ENCODE measurements at places on chromosomes 3 and 15. TPM values are rescaled to one million over a fixed set of nuclear protein-coding genes. Genes with fewer than 3 reads are reported as not detected.

Gene WNT7A
- polyA plus RNA-seq = not detected

- H3K4me3 ChIP-seq = no peak overlapping the region
- no peak for DNase-seq
- H3K27me3 ChIP-seq = no peaks in the 10 kb centered on the region
- H3K4me1 ChIP-seq = no peaks in the 10 kb centered on the region
- H3K36me3 ChIP-seq = no peaks in the 10 kb centered on the region
Observed at GRCh38 chr3:61181874-61182273, 69.4 kb downstream of the FHIT start.

Gene IL17RC
- polyA plus RNA-seq = 8.4 TPM

- H3K36me3 ChIP-seq = no peaks in the 10 kb centered on the region
- H3K4me1 ChIP-seq = no peaks in the 10 kb centered on the region
- H3K4me3 ChIP-seq = no peak overlapping the region
- no peaks in the 10 kb centered on the region for H3K27me3 ChIP-seq
Observed at GRCh38 chr3:111307676-111308075, 234.3 kb upstream of the CD96 start.

GRCh38 chr3:184030536-184030935 lies 1.0 kb upstream of the HTR3D start:
- no peaks in the 10 kb centered on the region for H3K4me1 ChIP-seq
- no peak overlapping the region for H3K4me3 ChIP-seq
- no peak for DNase-seq
- H3K27me3 ChIP-seq = no peaks in the 10 kb centered on the region
- H3K27ac ChIP-seq = no peak overlapping the region
- H3K36me3 ChIP-seq = no peaks in the 10 kb centered on the region

DNA sequence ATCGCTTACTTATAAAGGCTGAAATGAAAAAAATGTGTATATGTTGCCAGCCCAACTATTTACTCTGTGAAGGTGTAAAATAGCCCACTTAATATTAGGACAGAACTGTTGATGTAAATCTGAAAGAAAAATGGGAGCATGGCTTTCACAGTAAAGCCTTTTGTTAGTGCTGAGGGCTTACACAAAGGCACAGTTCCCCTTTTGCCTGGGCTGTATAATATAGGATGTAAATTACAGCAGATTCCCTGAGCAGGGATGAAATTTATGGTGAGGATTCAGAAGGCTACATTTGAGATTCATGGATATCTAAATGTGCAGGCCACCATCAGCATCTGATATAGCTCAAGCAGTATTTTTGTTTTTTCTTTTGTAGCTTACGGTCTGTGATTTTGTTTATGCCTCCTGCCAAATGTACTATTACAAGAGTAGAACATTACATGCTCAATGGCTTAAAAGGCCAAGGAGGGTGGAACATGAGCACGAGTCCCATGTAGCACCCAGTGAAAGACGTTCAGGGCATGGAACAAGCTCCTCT lies 109.1 kb upstream of the ATP10A start:
- no peaks in the 10 kb centered on the region for H3K36me3 ChIP-seq
- H3K4me1 ChIP-seq = no peaks in the 10 kb centered on the region
- H3K4me3 ChIP-seq = no peak overlapping the region

Gene PTH1R
- polyA plus RNA-seq = 1.1 TPM

GRCh38 chr3:100107221-100107814 lies 7.0 kb downstream of the FILIP1L start:
- H3K4me3 ChIP-seq = no peak overlapping the region
- no peak overlapping the region for H3K27ac ChIP-seq
- 0 out of 2 replicates have a peak, but pooled peaks cover 7% of the 10 kb centered on the region for H3K4me1 ChIP-seq
- no peaks in the 10 kb centered on the region for H3K27me3 ChIP-seq

Gene NCKIPSD
- 15.1 TPM for polyA plus RNA-seq

DNA sequence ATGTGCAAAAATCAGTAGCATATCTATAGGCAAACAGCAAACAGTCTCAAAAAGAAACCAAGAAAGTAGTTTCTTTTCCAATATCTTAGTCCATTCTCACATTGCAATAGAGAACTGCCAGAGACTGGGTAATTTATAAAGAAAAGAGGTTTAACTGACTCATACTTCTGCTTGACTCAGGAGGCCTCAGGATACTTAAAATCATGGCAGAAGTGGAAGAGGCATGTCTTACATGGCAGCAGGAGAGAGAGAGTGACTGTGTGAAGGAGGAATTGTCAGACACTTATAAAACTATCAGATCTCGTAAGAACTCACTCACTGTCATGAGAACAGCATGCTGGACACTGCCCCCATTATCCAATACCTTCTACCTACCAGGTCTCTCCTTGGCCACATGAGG lies 327.9 kb upstream of the EPHA3 start:
- no peaks in the 10 kb centered on the region for H3K27me3 ChIP-seq
- no peaks in the 10 kb centered on the region for H3K36me3 ChIP-seq
- DNase-seq = no peak

- H3K4me3 ChIP-seq = no peak overlapping the region
- H3K4me1 ChIP-seq = no peaks in the 10 kb centered on the region
- H3K27ac ChIP-seq = no peak overlapping the region
- no peak for DNase-seq
Observed at GRCh38 chr3:118126751-118127150, 907.9 kb downstream of the IGSF11 start.

DNA sequence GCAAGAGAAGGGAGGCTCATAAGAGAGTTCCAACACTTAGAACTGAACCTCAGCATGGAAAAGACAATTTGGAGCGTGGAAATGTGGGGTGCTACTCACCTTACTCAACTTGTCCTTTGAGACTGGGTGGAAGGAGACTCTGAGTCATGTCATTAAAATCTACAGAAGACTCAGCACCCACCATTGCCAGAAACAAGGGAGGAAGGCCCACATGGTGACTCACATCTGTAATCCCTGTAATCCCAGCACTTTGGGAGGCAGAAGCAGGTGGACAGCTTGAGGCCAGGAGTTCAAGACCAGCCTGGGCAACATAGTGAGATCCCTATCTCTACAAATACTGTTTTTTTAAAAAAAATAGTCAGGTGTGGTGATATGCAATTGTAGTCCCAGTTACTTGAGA lies 161.9 kb upstream of the UBE3A start:
- no peaks in the 10 kb centered on the region for H3K36me3 ChIP-seq
- H3K27ac ChIP-seq = no peak overlapping the region
- H3K27me3 ChIP-seq = no peaks in the 10 kb centered on the region
- no peak overlapping the region for H3K4me3 ChIP-seq
- DNase-seq = no peak

Gene PP2D1
- polyA plus RNA-seq = 0.40 TPM

Gene P4HTM
- 17.9 TPM for polyA plus RNA-seq

Gene AADACL2
- polyA plus RNA-seq = not detected

GRCh38 chr3:160393346-160394008 lies 5.5 kb downstream of the IFT80 start:
- H3K4me3 ChIP-seq = no peak overlapping the region
- H3K36me3 ChIP-seq = no peaks in the 10 kb centered on the region
- no peaks in the 10 kb centered on the region for H3K27me3 ChIP-seq

Gene OR5K2
- polyA plus RNA-seq = not detected

DNA sequence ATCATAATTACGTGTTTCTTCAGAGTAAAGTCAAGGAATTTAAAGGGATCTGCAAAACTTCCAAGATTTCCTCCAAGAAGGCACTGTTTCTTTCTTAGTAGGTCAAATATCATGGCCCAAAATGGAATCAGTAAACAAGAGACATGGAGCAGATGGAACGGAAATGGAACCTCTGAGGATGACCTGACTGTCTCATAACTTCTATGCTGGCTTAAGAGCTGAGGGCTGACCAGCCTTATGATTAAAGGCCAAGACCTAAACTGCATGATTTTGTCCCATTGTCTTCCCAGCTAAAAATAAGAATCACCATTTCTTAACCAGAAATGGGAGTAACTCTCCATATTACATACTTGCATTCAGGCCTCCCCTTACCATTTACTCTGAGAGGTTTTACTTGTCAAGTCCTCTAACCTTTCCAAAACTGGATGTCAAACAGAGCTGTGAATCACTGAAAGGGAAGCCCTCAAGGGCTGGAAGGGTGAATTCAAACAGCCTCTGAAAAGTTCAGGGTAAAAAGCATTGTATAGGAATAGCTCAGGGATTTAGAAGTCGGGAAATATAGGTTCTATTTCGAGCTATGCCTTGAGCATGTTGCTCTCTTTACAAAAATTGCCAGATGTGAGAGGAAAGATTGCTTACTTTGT lies 103.7 kb downstream of the MEIS2 start:
- no peaks in the 10 kb centered on the region for H3K4me1 ChIP-seq
- H3K27ac ChIP-seq = no peak overlapping the region
- DNase-seq = no peak
- H3K4me3 ChIP-seq = no peak overlapping the region
- H3K27me3 ChIP-seq = no peaks in the 10 kb centered on the region

DNA sequence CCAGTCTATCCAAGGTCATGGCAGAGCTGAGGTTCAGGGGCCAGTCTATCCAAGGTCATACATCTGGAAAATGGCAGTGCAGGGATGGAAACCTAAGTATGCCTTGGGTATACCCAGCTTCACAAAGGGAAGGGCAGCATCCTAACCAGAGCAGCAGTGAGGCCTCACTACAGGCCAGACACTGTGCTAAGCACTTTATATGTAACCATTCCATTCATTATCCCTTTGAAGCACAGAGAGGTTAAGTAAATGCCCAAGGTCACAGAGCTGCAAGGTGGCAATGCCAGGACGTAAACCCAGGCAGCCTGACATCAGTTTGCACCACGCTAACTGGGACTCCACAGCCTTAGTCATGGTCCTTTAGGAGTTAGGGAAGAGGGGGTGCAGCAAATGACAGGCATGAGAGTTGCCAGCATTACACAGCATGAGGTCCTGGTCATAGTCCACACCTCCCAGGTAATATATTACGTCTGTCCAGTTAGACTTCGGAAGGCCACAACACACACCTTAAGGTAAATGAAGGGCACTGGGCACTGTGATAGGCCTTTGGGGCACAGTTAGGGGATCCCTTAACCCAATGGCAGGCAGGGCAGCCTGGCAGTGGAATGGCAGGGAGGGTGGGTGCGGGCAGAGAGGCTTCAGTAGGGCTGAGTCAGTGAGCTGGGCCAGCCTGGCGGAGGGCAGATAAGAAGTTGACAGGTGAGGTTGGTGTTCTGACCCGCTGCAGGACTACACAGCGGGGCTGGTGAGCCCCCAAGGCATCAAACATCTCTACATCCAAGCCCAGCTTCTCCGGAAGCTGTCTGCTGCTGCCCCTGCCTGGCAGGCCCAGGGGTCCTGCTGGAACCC lies 21.1 kb upstream of the CORO2B start:
- H3K27ac ChIP-seq = no peak overlapping the region
- no peaks in the 10 kb centered on the region for H3K36me3 ChIP-seq
- peaks cover 20% of the 10 kb centered on the region for H3K4me1 ChIP-seq

- peaks cover 20% of the 10 kb centered on the region for H3K36me3 ChIP-seq
- DNase-seq = no peak
- no peaks in the 10 kb centered on the region for H3K4me1 ChIP-seq
- H3K4me3 ChIP-seq = no peak overlapping the region
- H3K27me3 ChIP-seq = no peaks in the 10 kb centered on the region
- no peak overlapping the region for H3K27ac ChIP-seq
Observed at GRCh38 chr3:12508291-12508700, 24.0 kb downstream of the TSEN2 start.

DNA sequence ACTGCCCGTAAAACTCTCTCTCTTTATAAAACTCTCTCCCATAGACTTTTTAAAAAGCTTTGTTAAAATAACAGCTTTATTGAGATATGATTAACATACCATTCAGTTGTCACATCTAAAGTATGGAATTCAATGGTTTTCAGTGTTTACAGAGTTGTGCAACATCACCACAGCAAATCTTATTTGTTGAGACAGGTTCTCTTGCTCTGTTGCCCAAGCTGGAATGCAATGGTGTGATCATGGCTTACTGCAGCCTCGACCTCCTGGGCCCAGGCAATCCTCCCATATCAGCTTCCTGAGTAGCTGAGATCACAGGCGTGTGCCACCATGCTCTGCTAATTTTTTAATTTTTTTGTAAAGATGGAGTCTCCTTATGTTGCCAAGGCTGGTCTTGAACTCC lies 35.9 kb upstream of the TRAK1 start:
- H3K4me1 ChIP-seq = peaks cover 58% of the 10 kb centered on the region
- H3K27ac ChIP-seq = no peak overlapping the region
- no peaks in the 10 kb centered on the region for H3K36me3 ChIP-seq
- H3K27me3 ChIP-seq = no peaks in the 10 kb centered on the region
- DNase-seq = no peak

Gene RASL12
- 5.4 TPM for polyA plus RNA-seq
